ENCODE measurements at places on chromosomes 11 and 22. TPM values are rescaled to one million over a fixed set of nuclear protein-coding genes. Genes with fewer than 3 reads are reported as not detected.

CRYBB3 gene
- not detected for total RNA-seq

RASD2 gene
- not detected for total RNA-seq

LYVE1 gene
- not detected for total RNA-seq

STK33 gene
- 8.6 TPM for total RNA-seq

ANO5 gene
- total RNA-seq = 0.06 TPM

PRG3 gene
- not detected for total RNA-seq

LGALS12 gene
- not detected for total RNA-seq

- no peak for DNase-seq
Measured at GRCh38 chr22:38735465-38736256, 20.1 kb downstream of the SUN2 start.

GRCh38 chr11:34665077-34665835, 44.4 kb downstream of the EHF start:
- no peak for DNase-seq

DNA sequence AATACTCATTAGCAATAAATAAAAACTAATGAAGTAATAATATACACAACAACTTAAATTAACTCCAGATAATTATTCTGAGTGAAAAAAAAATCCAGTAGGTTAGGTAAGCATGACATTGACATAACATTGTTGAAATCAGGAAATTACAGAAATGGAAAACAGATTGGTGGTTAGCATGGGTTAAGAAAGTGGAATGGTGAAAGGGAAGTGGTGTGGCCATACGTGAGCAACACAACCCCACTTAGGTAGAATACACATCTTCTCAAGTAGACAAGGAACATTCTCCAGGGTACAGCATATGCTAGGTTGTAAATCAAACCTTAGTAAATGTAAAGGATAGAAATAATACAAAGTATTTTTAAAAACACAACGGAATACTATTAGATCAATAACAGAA, 30.2 kb upstream of the CLTCL1 start:
- DNase-seq = no peak

DNA sequence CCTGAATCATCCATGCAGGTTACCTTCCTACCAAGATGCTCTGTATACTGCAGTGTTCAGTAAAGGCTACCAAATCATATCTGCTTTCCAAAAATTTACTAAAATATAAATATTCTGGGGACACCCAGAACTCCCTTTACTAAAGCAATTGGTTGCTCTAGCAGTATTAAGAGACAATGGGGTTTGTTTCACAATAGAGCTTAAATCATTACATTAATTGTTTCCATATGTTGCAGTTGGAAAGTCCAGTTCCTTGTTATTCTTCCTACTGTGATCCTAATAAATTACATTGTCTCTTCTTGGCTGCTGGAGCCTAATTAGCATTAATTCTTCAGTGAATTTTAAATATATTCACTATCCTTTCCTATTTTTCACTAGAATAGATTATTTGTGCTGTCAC, 316.0 kb upstream of the MTNR1B start:
- no peak for DNase-seq

GRCh38 chr11:75285776-75286360, 45.3 kb downstream of the TPBGL start:
- no peak for DNase-seq

DNA sequence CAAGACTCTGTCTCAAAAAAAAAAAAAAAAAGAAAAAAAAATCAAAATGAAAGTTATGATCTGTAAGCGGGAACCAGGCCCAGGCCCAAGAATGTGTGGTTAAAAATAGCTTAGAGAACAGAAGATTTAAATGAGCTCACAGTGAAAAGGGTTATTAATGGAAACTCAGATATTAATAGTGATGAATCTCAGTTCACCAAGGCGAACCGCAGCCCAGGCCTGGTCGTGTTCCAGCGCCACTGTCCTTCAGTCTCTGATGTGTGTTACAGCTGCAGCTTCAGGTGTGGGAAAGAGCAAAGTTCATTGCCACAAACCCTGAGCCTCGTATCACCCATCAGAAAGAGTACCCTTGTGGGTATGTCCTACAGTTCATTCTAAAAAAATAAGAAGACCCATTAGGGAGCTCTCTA, 107.1 kb downstream of the GAB2 start:
- no peak for DNase-seq

GRCh38 chr11:121754598-121754997, 301.8 kb upstream of the SORL1-AS1 start:
- DNase-seq = no peak

DNA sequence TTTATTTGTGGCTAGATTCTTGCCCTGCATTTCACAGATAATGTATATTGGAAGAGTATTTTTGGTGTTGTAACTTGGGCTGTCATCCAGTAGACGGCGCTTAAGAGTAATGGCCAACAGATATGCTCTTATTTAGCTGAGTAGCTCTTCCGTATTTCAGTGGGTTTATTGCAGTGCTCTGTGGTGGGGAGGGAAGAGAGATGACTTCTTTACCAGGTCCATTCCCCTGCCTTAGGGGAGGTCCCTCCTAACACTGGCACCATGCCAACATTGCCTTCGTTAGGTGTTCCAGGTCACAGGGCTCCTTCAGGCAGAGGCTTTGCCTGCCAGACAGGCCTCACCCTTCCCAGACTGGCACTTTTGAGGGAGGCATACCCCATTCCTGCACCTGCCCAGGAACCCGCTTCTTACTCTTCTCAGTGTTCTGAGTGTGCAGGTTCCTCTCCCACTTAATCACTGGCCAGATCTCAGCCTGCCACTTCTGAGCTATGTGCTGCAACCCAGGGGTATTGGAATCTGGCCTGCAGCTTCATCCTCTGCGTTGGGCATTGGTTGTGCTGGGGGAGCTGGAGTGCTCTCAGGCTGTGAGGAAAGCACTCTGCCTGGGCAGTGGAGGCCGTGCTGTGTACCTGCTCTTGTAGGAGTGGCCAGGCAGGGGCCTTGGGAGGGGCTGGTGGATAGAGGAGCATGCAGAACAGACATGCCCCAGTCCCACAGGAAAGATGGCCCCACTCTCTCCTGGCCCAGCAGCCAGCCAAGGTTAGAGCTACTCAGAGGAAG, 29.4 kb upstream of the SLN start:
- DNase-seq = peak; percentile 37

DNA sequence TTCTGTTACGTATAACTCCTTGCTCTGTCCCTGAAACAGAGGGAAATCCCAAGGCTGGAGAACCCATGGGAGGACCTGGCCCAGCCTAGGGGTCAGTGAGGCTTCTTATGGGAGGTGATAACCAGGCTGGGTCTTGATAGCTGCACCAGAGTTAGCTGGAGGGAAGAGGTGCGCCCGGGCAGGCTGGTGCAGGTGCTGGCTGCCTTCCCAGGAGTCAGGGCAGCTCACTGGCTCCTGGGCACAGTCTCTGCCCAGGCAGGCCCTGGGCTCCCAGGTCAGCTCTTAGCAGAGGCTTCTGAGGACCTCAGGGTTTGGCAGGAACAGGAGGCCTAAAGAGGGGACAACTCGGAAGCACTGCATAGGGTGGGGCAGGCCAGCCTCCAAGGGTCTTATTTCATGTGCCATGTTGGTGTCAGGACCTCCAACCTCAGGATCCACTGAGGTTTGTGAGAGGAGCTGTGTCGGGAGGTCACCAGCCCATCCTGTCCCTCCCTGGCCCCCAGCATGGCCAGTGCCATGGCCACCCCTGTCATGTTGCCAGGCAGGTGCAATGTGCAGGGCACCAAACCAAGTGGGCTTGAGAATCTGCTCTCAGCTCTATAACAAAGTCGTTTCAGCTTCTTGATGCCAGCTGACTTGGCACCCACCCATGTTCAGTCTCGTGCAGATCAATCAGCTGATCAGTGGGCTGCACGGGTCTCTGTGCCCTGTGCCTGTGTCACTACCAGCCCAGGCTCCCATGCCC, 20.5 kb upstream of the CELSR1 start:
- no peak for DNase-seq

DNA sequence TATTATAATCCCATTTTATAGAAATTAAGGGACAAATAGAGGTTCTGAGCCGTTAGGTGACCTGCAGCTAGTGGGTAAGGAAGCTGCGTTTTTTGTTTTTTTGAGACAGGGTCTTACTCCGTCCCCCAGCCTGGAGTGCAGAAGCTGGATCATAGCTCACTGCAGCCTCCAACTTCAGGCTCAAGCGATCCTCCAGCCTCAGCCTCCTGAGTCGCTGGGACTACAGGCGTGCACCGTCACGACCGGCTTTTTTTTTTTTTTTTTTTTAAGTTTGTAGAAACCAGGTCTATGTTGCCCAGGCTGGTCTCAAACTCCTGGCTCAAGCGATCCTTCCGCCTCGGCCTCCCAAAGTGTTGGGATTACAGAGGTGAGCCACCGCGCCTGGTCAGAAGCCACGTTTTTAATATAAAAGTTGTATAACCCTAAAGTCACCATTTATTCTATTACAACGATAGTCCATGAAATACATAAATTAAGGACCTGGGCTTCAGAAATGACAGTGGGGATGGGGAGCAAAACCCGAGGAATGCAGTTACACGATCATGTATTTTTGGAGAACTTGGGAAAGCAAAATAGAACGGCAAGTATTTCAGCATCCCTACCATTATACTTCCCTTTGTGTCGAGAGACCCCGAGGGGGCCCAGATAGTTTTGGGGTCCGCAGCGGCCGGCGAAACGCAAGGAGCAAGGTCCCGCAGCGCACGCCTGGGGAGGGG, 638 bp downstream of the SAAL1 start:
- DNase-seq = no peak

DNA sequence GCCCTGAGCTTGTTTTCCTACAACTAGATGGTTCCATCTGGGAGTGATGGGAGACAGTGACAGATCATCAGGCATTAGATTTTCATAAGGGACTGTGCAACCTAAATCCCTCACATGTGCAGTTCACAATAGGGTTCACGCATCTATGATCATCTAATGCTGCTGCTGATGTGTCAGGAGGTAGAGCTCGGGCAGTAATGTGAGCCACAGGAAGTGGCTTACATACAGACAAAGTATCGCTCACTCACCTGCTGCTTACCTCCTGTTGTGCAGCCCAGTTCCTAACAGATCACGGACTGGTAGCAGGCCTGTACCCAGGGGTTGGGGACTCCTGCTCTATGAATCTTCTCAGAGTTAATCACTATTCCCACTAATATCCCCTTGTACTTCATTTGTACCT, 12.4 kb downstream of the AAMDC start:
- DNase-seq = no peak

- DNase-seq = no peak
Measured at GRCh38 chr11:79953629-79954028, 512.8 kb upstream of the TENM4 start.

- peak; percentile 58 for DNase-seq
Measured at GRCh38 chr11:60872124-60872960, 5.0 kb downstream of the ZP1 start.

DNA sequence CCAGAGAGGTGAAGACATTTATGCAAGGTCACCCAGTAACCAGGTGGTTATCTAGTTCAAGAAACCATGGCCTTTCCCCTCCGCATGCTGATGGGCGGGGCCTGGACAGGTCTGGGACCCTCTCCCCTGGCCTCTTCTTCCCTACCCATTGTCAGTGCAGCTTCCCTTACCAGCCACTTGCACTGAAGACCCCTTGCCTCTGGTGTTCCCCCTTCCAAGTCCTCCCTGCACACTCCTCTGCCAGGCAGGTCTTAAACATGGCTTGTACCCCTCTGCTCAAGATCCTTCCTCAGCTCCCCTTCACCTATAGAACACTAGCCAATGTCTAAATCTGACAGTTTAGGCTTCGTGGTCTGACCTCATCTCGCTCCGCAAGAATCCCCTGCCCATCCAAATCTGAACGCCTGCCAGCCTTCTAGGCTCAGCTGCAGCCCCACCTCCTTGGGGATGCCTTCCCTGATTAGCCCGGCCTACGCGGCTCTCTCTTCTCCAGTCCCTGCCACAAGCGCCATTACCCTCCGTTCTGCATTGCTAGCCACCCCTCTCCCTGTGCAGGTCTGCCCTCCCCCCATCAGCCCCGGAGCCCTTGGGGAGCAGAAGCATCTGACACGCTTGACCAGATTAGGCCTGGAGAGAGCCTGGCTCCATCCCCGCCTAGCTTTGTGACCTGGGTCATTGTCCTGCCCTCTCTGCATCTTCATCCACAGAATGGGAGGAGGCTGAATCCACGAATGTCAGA, 213.8 kb downstream of the DSCAML1 start:
- DNase-seq = no peak

DNA sequence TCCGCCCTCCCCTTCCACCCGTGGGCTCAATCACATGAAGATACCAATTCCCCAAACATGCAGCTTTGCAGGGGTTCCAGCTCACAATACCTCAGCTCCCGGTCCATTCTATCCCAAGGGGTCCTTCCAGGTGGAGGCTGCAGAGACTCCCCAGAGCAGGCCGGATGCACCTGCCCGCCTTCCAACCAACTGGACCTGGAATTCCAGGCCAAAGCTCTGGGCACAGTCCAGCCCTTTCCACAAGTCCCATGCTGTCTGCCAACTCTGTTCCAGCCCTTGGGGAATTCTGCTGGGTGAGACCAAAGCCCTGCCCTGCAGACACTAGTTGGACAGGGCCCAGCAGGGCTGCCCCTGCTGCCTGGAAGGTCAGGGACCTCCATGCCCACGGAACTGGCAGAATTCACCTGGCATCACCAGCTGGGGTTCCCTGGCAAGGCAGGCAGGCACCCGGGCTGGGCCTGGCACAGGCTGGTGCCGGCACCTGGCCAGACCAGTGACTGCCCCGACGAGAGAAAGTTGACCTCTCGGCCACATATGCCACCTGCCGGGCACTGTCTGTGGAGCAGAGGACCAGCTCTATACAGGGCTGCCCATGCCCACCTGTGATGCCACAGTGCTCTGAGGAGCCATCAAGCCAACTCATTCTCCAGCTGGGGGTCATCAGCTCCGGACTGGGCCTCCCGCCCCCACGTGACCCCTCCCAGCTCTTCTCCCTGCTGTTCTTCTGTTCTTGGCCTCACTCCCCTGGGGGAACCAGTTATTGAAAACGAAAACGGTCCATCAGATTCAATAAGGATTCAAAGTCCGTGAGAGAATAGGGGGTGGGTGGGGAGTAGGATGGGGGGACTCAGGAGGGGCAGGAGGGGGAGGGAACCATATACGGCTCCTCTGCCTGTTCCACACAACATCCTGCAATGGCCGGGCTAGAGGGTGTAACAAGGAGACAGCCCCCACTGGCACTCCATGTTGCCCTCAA, 4.7 kb downstream of the SYT7 start:
- DNase-seq = no peak

DNA sequence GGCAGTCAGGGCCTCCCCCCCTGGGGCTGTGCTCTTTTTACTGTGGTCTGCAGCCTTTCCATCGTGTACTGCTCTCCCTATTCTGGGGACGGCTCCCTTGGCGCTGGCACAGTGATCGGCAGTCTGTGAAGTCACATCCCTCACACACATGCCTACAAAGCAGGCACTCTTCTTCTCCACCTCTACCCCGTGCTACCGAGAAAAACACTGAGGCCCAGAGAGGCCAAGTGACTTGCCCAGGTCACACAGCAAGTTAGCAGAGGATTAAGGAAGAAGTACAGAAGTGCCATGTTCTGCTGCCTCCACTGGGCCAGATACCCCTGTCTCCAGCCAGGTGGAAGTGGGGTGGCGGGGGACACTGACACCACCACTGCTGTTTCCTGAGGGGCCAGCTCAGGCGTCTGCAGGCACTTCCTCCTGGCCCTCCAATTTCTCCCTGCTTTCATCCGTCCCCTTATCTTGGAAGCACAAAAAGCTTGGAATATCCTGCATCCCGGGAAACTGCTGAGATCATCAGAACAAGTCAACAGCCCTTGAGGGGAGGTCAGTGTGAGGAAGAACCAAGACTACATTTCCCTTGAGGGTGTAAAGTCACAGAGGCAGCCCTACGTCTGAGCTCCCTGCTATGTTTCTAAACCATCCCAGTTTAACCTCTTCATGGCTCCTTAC, 30.2 kb upstream of the KLHL35 start:
- no peak for DNase-seq

- DNase-seq = no peak
Measured at GRCh38 chr11:124891373-124891861, 6.2 kb downstream of the ROBO4 start.

Measured in HT1080 (cell line).